ENCODE measurements at places on chromosomes 5 and 9.

DNA sequence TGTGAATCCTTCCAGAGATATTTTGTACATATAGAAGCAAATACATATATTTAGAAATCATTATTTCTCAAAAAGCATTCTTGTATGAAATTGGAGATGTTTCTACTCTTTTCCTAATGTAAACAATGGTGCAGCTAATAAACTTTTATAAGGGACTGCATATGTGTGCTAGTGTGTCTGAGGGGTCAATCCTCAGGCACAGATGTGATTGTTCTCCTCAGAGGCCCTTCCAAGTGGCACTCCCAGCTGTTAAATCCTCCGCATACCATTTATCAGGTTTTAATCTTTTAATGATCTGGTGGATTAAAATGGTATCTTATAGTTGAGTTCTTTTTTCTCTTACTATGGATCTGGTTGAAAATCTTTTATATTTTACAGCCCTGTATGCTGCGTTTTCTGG, 5.6 kb upstream of the OMD start:
- no peak for DNase-seq

- DNase-seq, result no peak
These were observed 39.5 kb downstream of the C9orf152 start for GRCh38 chr9:110168486-110168885.

- DNase-seq, result no peak
These were observed 74.3 kb upstream of the TNC start for GRCh38 chr9:115192280-115192679.

- no peak for DNase-seq
These were observed 621 bp downstream of the CEP72 start for GRCh38 chr5:612498-613424.

- DNase-seq, result no peak
These were observed 10.2 kb downstream of the SLC6A18 start for GRCh38 chr5:1235379-1235778.

DNA sequence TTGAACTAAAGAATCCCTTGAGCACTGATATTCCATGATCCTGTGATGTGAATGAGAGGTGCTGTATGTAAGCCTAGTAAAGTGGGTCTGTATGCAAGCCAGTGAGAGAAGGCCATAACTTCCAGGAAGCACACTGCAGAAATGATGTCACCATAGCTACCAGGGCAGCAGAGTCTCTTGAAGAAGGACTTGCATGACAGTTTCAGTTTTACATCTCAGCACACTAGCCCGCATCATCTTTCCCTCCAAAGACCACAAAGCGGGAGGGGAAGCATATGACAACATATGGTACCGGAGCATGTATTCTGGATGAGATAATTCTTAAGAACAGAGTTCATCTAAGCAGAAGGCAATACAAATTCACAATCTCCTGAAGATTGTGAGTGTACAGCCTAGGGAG, 37.6 kb upstream of the MAST4 start:
- no peak for DNase-seq

- DNase-seq, result no peak
These were observed 1.7 kb downstream of the ADRA1B start for GRCh38 chr5:159917994-159918393.

DNA sequence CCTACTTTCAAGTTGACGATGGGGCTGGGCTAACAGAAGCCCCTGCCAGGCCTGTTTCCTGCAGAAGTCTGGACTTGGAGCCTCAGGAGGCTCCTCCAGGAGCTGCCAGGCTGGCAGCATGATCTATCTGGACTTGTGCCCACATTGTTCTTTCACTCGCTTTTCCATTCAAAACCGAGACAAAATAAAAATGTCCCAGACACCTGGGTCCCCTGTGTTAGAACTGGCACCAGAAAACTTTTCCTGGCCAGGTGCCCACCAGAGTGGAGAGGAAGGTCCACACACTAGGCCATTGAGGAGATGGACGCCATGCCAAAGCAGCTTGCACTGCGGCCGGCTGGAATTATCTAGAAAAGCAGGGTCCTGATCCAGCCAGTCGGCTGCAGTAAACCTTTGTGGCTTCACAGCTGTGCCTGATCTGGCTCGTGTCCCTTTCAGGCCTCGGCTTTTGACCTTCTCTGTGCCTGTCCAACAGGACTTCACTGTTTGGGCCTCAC, 78.2 kb downstream of the GCNT1 start:
- peak; percentile 64 for DNase-seq

Measured in pancreas (tissue), 10 donors.